SK-N-SH (cell line): ENCODE measurements at places on chromosomes 5 and 9.

GRCh38 chr9:122370303-122370702, 521 bp upstream of the PTGS1 start:
- DNase-seq: no peak

- DNase-seq: no peak
Measured at GRCh38 chr5:155508673-155509072, 495.1 kb downstream of the KIF4B start.

DNA sequence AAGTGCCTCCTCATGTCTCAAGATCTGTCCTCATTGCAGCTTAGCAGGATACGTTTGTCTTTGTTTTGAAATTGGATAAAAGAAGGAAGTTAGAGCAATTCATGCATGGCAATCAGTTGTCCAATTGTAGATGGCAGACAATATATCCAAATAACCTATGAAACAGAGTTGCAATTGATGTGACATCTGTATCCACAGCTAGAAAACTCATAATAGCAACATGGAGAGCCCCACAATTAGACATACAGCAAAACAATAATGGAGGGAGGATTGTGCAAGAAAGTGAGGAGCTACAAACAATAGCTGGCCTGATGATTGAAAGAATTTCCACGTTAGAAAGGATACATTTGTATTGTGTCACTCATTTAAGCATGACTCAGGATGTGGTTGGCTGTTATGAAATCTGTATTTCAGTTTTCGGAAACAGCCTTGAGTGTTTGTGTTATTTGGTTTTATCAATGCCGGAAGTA, 132.0 kb downstream of the FAM174A start:
- DNase-seq: no peak

- no peak for DNase-seq
Measured at GRCh38 chr9:98851730-98852459, 44.4 kb downstream of the GALNT12 start.

DNA sequence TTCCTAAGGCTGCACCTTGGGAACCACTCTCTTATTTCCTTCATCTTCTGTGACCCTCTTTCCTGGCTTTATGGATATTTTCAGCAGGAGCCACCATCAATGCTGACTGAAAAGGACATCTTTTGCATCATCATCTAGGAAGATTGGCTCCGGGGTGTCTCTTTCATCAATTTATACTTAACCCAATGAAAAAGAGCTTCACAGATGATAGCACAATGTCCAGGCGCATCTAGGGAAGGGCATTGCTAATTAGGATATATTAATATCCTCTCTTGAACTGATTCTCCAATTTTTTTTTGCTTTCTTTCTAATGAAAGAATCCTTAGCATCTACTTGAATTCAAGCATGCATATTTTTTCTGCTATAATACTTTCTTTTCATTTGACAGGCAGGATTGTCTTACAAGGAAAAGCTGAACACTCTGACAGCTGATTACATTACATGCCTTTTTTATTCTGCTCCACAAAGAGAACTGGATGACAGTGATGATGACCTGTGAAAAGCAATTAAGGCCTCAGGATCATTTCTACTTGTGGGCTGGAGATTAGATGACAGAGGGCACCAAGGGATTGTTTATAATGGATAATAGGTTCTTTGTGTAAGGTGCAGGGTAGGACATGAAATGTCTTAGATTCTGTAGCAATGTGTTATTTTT, 60.2 kb downstream of the PCSK1 start:
- DNase-seq: no peak

DNA sequence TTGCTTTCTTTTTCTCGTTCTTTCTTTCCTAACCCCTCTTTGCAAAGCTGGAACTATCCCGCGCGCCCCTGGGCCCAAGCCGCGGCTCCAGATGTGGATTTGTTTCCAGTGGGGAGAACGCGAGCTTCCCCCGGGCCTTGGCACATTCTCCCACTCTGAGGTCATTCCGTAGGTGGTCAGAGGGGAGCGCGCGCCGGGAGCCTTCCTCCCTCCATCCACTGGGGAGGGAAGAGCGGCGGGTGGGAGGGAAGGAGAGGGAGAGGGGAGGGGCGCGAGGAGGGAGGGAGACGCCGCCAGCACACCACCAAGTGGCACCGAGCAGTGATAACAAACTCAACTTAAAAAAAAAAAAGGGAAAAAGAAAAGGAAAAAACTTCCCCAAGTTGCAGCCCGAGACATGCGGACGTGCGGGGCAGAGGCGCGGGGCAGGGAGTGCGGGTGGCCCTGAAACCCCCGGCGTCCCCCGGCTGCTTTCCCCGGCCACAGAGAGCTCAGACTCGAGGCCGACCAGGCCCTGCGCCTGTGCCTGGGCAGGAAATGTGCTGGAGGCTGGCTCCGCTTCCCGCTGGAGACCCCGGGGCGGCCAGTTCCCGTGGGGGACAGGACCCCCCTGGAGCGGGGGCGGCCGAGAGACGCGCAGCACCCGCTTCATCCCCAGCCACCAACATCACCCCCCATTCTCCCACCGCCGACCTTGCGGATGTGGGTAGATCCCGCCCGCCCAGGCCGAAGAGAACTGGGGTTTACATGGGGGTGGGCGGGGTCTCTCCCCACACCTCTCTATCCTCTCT, 3.1 kb downstream of the IER5L start:
- DNase-seq: peak; percentile 88

DNA sequence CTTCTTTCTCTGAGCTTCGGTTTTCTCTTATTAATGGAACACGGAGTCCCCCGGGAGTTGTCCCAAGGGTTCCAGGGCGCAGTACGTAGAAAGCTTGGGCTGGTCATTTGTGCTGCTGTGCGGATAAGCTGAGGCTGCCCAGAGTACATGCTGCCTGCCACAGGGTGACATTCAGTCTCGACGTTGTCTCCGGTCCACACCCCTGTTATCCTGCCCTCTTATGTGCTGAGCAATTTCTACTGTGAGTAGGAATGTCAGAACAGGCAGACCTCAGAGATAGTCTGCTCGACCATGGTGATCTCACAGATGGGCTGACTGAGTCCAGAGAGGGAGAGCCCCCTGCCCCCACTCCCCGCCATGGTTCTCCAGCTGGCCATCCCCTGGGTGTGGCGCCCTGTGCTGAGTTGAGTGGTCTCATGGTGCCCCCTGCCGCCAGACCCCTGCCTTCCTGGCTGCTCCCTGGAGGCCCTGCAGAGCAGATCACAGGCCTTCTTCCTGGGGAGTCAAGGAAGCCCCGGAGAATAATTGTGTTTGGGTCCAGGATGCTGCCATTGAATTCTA, 124.0 kb downstream of the RGS3 start:
- DNase-seq: peak; percentile 89

DNA sequence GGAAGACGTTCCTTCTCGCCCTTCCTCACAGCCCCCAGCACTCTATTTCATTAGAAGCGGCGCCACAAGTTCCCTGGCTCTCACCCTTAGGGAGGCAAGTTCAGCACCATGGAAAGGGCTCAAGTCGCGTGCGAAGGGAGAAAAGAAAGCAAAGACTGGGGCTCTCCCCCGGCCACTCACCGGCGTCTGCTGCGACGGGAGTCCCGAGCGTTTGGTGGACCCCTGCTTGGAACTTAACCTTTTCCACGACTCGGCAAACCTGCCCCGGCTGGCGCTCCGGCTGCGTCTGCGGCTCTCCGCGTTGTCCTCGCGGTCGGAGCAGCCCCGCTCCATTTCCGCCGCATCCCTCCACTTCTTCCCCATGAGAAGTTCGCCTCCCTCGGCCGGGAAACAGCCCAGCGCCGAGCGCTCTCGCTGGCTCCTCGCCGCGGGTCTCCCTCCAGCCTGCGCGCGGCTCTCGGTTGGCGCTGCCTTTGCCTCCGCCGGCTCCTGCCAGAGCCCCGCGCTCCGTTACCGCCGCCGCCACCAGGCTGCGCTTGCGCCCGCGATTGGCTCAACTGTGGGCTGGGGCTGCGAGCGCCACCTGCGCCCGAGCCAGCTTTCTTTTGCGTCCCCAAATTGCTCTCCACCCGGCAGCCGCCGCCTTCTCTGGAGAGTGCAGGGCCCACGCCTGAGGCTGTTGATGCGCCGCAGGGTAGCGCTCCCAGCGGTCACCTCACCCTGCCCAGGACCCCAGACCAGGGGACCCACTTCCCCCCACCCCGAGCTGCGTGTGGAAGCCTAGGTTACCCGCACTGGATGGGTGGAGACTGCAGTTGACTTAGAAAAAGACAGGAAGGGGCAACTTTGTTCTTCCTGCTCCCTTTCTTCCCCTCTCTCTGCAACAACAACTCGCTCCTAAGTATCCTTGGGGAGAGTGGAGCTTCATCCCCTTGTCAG, 321.6 kb downstream of the CEMIP2 start:
- DNase-seq: peak; percentile 52

DNA sequence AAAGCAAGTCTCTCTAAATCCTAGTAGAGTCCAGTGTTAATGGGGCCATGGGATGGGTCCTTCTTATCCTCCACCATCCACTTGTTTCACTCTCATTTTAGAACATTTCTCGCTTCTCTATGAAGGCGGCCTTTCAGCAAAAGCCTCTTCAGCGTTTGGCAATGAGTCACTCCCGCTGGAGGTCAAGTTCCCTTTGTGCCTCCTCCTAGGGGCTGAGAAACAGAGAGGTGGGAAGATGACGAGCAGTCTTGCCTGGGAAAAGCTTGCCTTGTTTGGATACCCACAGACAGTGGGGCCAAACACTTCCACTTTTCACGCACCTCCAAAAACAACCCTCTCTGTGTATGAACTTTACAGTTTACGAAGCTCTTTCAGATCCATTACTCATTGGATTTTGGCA, 168.8 kb downstream of the GABBR2 start:
- no peak for DNase-seq

- DNase-seq: peak; percentile 37
Measured at GRCh38 chr5:9365512-9365911, 180.4 kb downstream of the SEMA5A start.
